ENCODE measurements at places on chromosomes 4 and X.

DNA sequence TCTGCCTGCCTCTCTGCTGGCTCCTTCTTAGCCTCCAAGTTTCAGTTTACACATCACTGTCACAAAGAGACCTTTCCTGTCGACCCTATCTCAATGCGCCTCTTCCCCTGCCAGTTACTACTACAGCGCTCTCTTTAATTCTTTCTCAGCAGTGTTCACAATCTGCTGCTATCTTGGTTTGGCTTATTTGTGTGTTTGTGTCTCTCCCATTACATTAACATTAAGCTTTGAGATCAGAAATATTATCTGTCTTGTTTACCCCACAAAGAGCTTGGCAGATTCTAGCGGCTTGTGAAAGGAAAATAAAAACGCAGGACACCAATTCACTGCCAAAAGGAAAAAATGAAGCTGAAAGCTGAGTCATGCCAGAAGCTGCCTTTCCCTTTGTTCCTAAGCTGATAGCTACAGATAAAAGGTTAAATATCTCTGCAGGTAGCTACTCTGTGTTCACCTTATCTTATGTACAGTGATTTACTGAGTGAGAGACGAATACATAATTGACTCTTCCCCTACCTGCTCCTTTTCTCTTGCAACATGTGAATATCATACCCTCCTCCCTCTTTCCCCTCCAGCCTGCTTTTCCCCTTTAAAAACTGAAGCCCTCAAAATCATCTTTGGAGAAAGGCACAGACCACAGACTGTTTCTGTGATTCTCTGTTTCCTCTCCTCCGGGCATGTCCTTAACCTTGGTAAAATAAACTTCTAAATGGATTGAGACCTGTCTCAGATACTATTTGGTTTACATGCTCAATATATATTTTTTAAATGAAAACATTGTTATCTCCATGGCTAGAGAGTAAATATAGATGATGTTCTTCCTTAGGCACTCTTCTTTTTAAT lies 19.3 kb upstream of the SLC9A7 start:
- DNase-seq = no peak

DNA sequence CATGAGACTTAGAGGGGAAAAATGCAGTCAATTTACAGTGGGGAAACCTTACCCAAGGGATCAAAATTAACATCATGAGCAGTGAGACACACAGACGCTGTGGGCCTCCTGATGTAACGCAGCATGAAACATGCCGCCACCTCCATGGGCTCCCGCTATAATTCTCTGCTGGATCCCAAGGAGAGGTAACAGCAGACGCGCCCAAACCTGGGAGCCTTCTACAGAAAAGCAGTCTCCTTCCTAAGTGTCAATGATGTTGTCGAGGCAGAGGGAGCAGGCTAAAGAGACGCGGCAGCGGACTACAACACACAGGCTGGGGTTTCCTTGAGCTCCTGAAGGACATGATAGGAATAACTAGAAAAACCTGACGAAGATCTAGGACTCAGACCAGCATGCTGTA lies 142.3 kb downstream of the AFAP1 start:
- DNase-seq = no peak

GRCh38 chrX:51889851-51890250 lies 3.6 kb upstream of the MAGED1 start:
- DNase-seq = no peak

- no peak for DNase-seq
Observed at GRCh38 chrX:132491191-132491590, 2.4 kb upstream of the MBNL3 start.

DNA sequence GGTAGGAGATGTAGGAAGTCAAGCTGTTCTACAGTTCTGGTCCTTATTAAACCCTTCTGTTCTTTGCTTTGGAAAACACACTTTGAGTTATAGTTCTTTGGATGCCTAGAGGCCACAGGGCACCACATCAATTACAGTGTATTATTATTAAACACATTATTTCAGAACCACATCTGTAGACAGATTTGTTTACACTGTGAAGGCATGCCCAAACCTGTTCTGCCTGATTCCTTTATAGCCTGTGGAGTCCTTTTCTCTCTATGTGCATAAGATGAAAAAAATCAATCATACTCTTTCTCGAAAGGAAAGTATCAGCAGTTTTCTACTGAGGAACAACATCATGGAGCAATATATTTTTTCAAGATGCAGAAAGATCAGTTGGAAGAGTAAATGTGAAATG lies 371.3 kb upstream of the INTU start:
- no peak for DNase-seq

GRCh38 chrX:109890300-109890699 lies 112.6 kb upstream of the TMEM164 start:
- no peak for DNase-seq

DNA sequence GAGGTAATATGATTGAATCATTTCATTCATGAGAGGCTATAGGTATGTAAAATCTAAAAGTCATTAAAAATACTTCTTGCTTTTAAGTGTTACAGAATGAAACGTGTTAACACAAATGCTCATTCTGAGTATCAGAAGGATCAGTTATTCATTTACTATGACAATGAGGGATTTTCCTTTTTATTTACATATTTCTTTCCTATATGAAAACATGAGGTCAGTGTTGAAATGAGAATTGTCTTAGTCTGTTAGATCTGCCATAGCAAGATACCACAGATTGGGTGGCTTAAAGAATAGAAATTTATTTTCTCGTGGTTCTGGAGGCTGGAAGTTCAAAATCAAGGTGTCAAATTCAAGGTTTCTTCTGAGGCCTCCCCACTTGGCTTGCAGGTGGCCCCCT lies 181.2 kb downstream of the ARHGAP10 start:
- DNase-seq = no peak
